ENCODE measurements at places on chromosomes 7 and 10.

DNA sequence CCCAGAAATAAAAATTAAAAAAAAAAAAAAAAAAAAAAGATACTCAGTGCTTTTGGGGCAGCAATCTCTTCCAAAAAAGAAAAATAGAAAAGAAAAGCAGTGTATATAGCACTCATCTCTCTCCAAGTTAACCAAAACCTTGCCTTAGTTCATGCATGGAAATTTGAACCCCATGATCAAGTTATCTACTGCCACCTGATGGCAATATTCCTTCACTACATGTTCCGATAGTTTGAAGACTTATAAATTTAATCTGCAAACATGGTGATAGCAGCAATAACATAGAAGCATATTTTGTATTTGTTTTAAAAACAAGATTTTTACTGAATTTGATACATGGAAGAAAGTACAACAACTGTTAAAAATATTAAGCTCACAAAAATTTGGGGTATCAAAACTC is 48.6 kb upstream of the SLIT1 start:
- peak; percentile 64 for DNase-seq
- H3K4me3 ChIP-seq = no peak overlapping the region
- peaks cover 12% of the 10 kb centered on the region for H3K4me1 ChIP-seq
- H3K36me3 ChIP-seq = no peaks in the 10 kb centered on the region
- H3K27ac ChIP-seq = no peak overlapping the region

DNA sequence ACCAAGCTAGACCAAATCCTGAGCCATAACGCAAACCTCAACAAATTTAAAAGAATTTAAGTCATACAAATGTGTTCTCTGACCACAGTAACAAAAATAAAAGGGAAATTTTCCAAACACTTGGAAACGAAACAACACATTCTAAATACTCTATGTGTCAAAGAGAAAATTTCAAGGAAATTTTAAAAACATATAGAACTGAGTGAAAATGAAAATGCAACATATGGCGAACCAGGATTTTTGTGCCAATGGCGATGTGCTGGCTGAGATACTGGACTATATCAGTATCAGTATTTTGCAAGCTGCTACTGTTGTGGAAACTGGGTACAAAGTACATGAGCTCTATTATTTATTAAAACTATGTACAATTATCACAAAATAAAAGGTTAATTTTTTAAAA is 34.1 kb downstream of the KNDC1 start:
- DNase-seq = no peak
- peaks cover 10% of the 10 kb centered on the region for H3K27me3 ChIP-seq
- H3K27ac ChIP-seq = no peak overlapping the region

DNA sequence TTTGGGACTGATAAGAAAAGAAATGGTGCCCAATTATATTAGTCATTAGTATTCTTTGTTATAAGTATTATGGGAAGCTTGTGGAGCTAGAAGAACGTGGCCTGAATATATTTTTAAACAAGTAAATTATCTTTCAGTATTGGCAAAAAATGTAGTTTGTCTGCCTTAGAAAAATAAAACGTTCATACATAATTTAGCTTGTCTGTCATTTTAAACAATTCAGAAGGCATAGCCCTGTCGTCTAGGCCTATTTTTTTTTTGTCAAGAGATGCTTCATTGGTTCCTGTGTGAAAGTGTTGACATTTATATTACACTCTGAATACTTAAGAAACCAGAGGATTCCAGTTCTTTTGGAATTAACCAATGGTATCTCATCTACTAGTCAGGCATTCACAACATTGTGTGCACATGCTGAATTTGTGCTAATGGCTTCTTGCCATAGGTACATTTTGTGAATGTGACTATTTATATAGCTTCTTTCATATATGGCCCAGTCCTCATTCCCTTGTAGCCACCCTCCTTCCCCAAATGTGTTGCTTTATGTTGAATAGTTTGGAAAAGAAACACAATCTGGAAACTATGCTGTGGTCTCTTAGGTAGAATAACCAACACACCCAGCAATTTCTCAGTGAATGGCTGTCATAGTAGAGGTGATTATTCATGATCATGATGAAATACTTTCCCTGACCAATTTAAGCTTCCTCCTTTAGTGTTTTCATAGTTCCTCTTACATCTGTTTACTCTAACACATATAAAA is 435.8 kb downstream of the EXOC4 start:
- no peaks in the 10 kb centered on the region for H3K36me3 ChIP-seq
- H3K4me1 ChIP-seq = peaks cover 41% of the 10 kb centered on the region
- no peaks in the 10 kb centered on the region for H3K27me3 ChIP-seq
- peak; percentile 77 for DNase-seq
- H3K4me3 ChIP-seq = no peak overlapping the region

DNA sequence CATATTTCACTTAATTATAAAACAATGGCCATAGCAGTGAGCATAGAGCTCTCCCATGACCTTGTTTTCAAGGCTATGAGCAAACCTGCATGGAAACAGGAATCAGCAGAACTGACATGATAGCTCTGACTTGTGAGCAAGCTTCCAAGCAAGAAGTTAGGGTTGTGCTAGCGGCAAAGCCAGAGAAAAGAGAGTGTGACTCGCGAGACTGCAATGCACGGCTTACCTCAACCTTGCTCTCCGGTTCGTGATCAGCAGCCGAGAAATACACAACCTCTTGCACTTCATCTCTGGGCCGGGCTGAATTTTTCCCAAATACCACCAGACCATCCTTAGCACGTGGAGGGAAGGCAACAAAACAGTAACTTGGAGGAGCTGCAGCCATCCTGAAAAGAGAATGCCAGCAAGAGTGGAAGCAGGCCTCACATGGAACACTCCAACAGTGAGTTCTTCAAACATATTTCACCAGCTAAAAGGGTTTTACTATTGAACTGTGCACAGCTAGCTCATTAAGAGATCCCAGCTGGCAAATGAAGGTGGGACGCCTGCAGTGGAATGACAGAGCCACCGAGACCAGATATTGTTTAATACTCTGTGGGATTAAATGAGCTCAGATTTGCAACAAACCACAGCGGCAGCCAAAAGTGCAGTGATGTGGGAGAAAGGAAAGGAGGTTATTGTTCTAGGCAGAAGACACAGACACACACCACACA is 20.8 kb downstream of the SCRN1 start:
- H3K36me3 ChIP-seq = peaks cover 8% of the 10 kb centered on the region
- H3K27ac ChIP-seq = no peak overlapping the region
- H3K4me1 ChIP-seq = no peaks in the 10 kb centered on the region
- no peak overlapping the region for H3K4me3 ChIP-seq
- H3K27me3 ChIP-seq = no peaks in the 10 kb centered on the region

DNA sequence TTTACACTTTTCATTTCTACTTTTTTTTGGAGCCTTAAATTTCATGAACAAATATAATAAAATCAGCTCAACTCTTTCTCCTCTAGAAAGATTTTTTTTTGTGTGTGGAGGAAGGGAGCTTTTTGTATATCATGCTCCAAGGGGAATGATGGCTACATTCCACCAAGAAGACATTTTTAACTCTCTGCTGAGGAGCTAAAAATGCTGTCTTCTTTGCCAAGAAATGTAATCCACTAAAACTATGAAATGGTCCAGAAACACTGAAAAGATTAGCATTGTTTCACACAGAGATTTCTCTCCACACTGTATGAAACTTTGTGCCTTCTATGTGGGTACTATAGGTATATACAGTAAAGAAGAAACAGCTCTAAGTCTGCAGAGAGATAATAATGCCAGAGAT is 74.1 kb upstream of the ANK3 start:
- no peaks in the 10 kb centered on the region for H3K27me3 ChIP-seq
- DNase-seq = no peak
- no peak overlapping the region for H3K4me3 ChIP-seq
- H3K4me1 ChIP-seq = peaks cover 26% of the 10 kb centered on the region
- H3K36me3 ChIP-seq = no peaks in the 10 kb centered on the region

- no peak overlapping the region for H3K27ac ChIP-seq
- no peak for DNase-seq
- H3K27me3 ChIP-seq = no peaks in the 10 kb centered on the region
- H3K4me1 ChIP-seq = no peaks in the 10 kb centered on the region
Measured at GRCh38 chr7:112060625-112061024, 145.6 kb downstream of the DOCK4 start.

- H3K4me3 ChIP-seq = peak overlapping the region; percentile 62
- peak; percentile 98 for DNase-seq
- H3K36me3 ChIP-seq = no peaks in the 10 kb centered on the region
- no peaks in the 10 kb centered on the region for H3K27me3 ChIP-seq
- H3K27ac ChIP-seq = peak overlapping the region; percentile 99
Measured at GRCh38 chr7:158818325-158819213, 10.7 kb downstream of the ESYT2 start.

DNA sequence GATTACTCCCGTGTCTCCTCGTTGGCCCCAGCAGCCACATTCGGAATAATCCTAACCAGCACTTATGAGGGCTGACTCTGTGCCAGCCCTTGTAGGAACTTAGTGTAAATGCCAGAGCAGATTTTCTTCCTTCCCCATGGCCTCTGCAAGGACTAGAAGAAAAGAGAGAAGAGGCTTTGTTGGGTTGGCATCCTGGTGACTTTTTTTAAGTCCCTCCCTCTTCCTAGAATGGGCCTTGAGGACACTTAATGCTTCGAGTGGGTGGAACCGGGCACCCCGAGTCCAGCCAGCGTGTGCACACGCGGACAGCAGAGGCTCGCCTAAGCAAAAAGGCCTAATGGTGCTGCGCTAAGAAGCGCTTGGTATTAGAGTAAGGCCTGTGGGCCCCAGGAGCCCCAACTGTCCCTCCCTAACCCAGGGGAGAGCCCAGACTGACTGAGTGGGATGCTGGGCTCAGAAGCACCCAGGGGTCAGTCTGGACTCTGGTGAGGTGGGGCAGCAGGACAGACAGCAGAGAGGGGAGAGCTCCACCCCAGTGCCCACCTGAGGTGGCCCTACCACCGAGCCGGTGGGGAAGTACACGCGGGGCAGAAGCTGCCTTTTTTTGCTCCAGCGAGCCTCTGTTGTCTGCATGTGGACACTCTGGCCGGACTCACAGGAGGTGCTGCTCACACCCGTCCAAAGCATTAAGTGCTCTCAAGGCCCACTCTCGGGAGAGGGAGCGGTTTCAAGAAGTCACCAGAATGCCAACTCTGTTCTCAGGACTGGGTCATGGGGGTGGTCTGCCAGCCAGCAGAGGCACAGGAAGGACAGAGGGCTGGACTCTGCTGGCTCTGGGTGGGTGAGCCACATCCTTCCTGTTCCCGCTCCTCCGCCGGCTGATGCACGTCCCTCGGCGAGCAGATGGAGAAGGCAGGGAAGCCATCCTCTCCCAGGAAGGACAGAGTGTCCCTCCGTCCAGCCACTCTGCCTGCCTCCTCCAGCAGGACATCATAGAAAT is 12.5 kb downstream of the ITPRIP start:
- H3K27me3 ChIP-seq = no peaks in the 10 kb centered on the region
- H3K27ac ChIP-seq = no peak overlapping the region
- peaks cover 2% of the 10 kb centered on the region for H3K36me3 ChIP-seq

- H3K36me3 ChIP-seq = no peaks in the 10 kb centered on the region
- H3K4me3 ChIP-seq = no peak overlapping the region
- H3K27ac ChIP-seq = no peak overlapping the region
- DNase-seq = no peak
- no peaks in the 10 kb centered on the region for H3K4me1 ChIP-seq
Measured at GRCh38 chr7:54946764-54947163, 72.1 kb upstream of the EGFR start.

DNA sequence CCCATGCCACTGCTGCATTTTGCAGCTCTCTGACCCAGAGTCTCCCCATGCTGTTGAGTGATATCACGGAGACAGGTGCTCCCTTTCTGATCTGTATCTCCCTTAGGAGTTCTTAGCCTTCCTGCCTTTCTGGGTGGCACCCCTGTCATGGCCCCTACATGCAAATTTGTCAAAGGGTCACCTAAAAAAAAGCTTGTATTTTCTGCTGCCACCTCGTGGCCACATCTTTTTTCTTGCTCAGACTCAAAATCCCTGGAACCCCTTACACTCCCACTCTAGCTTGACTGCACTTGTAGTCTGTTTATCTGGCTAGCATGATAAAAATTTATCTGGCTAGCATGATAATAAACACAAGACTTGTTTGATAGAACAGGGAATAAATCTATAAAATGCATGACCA is 809.1 kb downstream of the SORCS1 start:
- no peaks in the 10 kb centered on the region for H3K27me3 ChIP-seq
- DNase-seq = peak; percentile 10
- H3K4me3 ChIP-seq = no peak overlapping the region

DNA sequence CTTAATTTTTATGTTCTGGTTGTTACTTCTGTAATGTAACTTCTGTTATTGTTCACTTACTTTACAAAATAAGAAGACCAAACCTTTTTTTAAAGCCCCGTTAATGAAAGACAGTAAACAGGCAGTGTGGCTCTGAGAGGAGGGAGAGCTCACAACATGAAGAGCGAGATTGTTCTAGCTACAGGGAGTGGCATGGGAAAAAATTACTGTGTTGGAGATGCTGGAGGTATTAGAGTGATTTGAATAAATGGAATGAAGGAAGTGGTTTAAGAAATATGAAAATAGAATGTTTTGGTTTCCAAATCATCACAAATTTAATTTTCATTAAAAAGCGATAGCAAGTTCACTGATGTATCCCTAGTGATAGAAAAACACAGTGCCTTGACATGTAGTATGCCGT is 31.8 kb downstream of the REEP3 start:
- no peaks in the 10 kb centered on the region for H3K36me3 ChIP-seq
- H3K27me3 ChIP-seq = no peaks in the 10 kb centered on the region
- peak overlapping the region; percentile 30 for H3K4me3 ChIP-seq
- H3K27ac ChIP-seq = peak overlapping the region; percentile 98
- peaks cover 53% of the 10 kb centered on the region for H3K4me1 ChIP-seq

GRCh38 chr10:119025776-119026175 is 3.7 kb upstream of the NANOS1 start:
- H3K36me3 ChIP-seq = no peaks in the 10 kb centered on the region
- no peak overlapping the region for H3K4me3 ChIP-seq
- no peaks in the 10 kb centered on the region for H3K27me3 ChIP-seq
- no peak overlapping the region for H3K27ac ChIP-seq

GRCh38 chr10:12466704-12467305 is 117.5 kb downstream of the CAMK1D start:
- DNase-seq = no peak
- H3K4me3 ChIP-seq = no peak overlapping the region
- no peak overlapping the region for H3K27ac ChIP-seq

- no peak for DNase-seq
- no peak overlapping the region for H3K4me3 ChIP-seq
- no peaks in the 10 kb centered on the region for H3K36me3 ChIP-seq
Measured at GRCh38 chr7:44161371-44161770, 20.2 kb upstream of the MYL7 start.

DNA sequence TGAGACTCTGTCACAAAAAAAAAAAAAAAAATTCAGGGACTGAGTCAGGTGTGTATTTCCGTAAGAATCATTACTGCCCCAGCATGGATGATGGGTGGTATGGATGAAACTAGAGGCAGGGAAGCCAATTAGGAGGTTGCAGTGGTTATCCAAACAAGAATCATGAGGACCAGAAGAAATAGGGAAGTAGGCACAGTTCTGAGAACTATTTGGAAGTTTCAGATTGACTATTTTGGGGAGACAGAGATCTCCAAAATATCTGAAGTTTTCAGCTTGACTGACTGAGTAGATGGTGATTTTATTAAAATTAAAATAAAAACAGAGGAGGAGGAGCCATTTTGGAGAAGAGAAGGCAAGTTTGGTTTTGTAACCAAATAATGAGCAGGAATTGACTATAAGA is 119.4 kb upstream of the NRBF2 start:
- no peaks in the 10 kb centered on the region for H3K4me1 ChIP-seq
- no peak overlapping the region for H3K4me3 ChIP-seq
- H3K27me3 ChIP-seq = peaks cover 12% of the 10 kb centered on the region
- DNase-seq = no peak
